ENCODE measurements at places on chromosomes 16 and 17.

- no peak for DNase-seq
These were observed 1060.2 kb downstream of the CDH11 start for GRCh38 chr16:64061621-64062020.

- no peak for DNase-seq
These were observed 32.5 kb downstream of the PPM1E start for GRCh38 chr17:58788199-58788598.

GRCh38 chr17:46984341-46984740 is 5.3 kb upstream of the RPRML start:
- DNase-seq, result no peak

GRCh38 chr16:1003391-1004347 is 22.1 kb downstream of the SOX8 start:
- peak; percentile 22 for DNase-seq

- DNase-seq, result no peak
These were observed 23.3 kb upstream of the CDRT4 start for GRCh38 chr17:15490634-15491261.

DNA sequence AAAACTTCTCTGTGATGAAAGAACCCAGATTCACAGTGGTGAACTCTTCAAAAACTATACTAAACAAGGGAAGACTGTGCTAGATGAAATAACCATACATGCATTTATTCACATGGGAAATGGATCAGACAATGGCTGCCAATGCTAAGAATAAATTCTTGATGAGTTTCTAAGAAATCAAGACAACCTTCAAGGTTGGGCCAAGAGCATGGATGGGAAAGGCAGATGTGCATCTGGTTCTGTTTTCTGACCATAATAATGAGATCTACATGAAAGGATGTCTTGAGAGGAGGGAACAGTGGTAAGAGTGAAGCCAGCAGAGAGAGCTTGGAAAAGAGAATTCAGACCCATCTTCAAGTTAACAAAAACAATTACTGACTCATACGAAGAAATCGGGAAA is 31.4 kb downstream of the ANKRD11 start:
- DNase-seq, result no peak

- no peak for DNase-seq
These were observed 16.0 kb upstream of the RAP1GAP2 start for GRCh38 chr17:2780256-2780655.

DNA sequence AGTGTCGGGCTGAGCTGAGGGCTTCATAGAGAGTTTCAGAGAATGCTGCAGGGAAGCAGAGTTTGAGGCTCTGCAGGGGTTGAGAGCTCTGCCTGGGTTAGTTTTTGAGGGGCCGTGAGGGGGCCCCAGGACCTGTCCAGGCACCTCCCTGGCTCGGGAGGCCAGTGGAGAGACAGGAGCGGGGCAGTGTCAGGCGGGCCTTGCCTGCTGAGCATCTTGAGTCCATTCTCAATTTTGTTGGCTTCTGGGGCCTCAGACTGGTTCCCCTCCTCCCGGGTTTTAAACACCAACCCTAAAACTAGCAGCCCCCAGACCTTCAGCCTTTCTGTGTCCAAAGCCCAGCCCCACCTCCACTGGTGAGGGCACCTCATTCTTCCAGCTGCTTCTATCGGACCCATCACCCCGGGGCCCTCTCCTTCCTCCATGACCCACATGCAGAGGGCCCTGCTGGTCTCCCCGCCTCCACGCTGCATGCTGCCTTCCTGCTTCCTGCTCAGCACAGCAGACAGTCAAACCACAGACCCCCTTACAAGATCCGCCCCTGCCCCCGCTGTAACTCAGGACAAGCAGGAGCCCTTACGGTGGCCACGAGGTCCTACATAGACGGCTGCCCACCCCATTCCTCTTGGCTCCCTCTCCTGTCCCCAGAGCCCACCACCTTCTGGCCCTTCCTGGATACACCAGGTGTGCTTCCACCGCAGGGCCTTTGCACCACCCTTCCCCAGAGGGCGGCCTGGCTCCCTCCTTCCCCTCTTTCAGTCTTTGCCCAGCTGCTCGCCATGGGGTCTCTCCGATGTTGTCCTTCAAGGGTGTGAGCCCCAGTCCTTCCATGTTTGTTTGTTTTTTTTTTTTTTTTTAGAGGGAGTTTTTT is 3.8 kb downstream of the RNF213 start:
- DNase-seq, result no peak

- no peak for DNase-seq
These were observed 3.8 kb upstream of the BAHCC1 start for GRCh38 chr17:81391293-81391935.

GRCh38 chr17:17877529-17878358 is 41.0 kb upstream of the SREBF1 start:
- DNase-seq, result no peak

GRCh38 chr16:88430185-88430523 is 22.9 kb upstream of the ZFPM1 start:
- no peak for DNase-seq

- no peak for DNase-seq
These were observed 39.7 kb downstream of the VPS35L start for GRCh38 chr16:19595043-19595767.

DNA sequence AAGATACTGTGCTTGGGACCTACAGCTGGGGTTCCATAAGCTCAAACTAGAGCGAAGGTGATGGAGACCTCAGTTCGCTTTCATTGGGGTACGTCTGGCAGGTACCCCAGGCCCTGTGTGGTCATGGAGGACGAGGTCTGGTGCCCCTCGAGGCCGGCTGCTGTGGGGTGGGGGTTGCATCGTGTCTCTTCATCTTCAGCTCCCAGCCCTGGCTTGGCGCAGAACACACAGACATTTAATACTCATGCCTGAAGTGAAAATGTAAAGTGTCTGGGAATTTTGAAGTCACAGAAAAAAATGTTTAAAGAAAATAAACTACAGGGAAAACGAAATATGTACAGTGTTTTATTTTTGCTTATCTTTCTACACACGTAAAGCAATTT is 80.5 kb downstream of the TBC1D16 start:
- no peak for DNase-seq

DNA sequence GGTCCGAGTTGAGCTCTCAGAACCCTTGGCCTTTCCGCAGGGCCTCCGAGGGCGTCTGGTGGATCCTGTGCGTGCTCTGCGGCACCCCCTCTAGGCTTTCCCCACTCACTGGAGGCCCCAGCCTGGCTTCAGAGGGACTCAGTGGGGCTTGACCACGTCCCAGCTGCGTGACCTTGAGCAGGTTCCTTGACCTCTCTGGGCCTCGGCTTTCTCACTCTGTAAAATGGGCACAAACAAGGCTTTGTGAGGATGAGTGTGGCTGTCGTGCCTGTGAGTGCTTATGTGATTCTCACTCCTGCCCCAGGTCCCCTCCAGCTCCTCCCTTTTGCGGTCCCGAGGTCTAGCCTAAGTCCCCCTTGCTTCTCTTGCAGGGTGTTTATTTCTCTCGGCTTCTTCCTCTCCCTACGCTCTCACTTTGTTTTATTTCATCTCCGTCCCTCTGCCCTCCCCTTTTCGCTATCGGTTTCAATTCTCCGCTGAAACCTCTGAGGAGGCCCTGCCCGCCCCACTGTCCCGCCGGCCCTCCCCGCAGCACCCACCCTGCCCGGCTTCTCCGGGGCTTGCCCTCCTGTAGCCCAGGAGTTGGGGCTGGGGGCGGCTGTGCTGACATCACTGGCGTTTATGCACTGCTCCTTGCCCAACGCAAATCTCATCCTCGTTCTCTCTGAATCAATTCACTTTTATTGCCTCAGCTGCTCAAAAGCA is 82.3 kb upstream of the CBX4 start:
- no peak for DNase-seq

- DNase-seq, result no peak
These were observed 414.4 kb downstream of the SHISA9 start for GRCh38 chr16:13315642-13316427.

- no peak for DNase-seq
These were observed 460.0 kb downstream of the HS3ST3B1 start for GRCh38 chr17:14760719-14761411.

GRCh38 chr16:58853854-58854791 is 120.0 kb upstream of the GOT2 start:
- no peak for DNase-seq

DNA sequence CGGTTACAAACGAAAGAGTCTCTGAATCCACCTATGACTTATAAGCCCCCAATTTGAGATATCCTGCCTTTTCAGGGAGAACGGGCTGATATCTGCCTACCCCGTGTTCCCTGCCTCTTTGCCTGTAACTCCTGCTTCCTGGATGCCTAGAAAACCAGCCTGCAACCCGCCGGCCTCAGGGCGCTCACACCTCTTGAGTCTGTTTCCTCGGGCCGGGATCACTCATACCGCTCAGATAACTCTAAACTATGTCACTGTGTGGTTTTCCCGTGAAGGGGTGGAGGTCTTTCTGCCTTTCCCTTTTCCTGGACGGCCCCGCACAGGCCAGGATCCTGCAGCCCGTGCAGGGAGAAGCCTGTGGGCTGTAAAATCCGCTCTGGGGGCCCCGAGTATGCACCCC is 10.4 kb downstream of the RPUSD1 start:
- DNase-seq, result no peak

DNA sequence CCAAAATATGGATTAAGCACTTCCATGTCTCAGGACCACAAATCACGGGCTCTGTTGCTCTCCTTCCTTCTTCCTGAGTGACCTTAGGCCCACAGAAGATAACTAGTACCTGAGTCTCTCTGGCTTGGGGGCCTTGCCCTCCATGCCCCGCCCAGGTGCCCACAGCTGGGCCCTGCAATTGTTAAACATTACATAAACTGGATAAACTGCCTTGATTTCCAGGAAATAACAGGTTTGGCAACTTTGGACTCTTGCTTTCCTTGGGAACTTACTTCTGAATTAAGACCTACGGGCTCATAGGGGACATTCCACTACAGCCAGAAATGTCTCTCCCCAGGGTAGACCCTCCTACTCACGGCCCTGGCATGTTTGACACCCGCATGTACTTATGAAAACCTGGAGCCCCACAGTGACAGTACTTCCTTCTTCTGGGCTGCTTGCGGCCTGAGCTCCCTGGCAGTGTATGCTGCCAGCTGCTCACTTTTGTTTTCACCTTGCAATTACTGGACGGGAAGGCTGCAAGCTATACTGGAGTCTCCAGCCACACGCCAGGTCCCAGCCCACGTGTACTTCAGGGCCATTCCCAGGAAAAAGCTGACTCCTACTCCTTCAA is 2.3 kb upstream of the UBALD2 start:
- no peak for DNase-seq

GRCh38 chr17:15278924-15279477 is 13.9 kb upstream of the PMP22 start:
- no peak for DNase-seq

- DNase-seq, result no peak
These were observed 24.4 kb downstream of the CRK start for GRCh38 chr17:1431631-1432104.

- no peak for DNase-seq
These were observed 428 bp upstream of the ANTKMT start for GRCh38 chr16:720447-720989.

Measured in T-helper 9 cell (primary cell).